ENCODE measurements at places on chromosomes 7 and 10.

DNA sequence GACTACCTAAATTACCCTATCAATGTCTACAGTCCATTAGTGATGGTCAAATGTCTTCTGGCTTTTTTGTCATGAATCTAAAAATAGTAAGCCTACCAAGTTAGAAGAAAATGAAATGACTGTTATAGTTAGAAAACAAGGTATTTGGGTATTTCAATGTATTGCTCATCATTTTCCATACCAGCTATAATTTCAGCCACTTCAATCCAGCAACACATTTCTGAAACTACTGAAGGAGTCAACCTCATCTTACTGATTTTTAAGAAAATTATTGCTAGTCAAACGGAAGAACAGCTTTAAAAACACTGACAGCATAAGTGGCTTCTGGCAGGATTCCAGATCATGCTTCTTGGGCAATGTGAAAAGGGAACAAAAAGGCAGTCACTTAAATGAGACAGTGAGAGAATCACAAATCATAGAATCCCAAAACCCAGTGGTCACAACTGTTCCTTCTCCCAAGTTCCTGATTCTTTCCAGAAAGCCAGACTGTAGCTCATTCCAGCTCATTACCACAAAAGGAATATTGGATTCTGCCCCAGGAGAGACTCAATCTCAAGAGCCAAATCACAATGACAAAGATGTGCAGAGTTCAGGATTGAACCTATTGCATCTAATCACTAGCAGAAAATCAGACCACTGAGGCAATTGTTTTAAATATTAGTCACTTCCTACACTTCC lies 61.2 kb upstream of the LRRN3 start:
- peak; percentile 18 for DNase-seq

- no peak for DNase-seq
Observed at GRCh38 chr7:121515630-121516401, 119.7 kb upstream of the FAM3C start.

GRCh38 chr10:24357344-24358004 lies 148.5 kb downstream of the KIAA1217 start:
- DNase-seq, result no peak

- DNase-seq, result peak; percentile 1
Observed at GRCh38 chr7:153381275-153382040, 621.9 kb downstream of the ACTR3B start.

GRCh38 chr10:133168617-133169031 lies 8.6 kb downstream of the KNDC1 start:
- DNase-seq, result no peak

DNA sequence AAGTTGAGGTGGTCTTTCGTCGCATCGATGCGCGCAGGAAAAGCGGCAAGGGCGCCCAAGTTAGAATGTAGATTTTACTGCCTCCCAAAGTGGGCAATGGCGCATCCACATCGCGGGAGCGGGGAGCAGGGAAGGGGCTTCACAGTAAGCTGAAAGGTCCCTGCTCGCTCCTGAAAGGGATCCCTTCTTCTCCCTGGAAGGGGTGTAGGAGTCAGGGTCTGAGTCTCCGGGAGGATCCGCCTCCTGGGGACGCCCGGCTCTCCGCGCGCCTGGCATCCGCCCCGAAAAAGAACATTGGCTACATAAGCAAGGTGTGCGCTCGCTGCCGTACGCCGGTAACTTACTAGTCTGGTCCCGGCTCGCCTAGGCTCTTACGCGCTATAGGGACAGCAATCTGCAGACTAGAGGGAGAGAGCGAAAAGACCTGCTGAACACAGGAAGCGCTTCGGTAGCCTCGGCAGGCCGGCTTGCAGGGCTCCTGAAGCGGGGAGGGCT lies 804 bp downstream of the UNC5B start:
- DNase-seq, result no peak

- no peak for DNase-seq
Observed at GRCh38 chr7:100212631-100213286, 7.0 kb upstream of the PVRIG start.

DNA sequence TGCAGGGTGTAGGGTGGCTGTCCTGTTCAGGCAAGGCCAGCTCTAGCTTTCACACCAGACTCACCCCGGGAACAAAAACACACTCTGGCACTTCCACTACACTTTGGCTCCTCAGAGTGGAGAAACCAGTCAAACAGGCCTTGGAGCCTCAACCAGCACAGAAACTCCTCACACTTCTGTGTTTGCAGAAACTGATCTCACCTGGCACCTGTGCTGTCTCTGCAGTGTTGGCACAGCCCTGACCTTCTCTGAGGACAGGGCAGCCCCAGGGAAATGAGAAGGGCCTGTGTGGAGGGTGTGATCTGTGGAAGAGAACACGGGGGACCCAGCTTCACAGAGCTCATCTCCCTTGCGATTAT lies 4.1 kb upstream of the CALML5 start:
- no peak for DNase-seq

GRCh38 chr7:103915680-103916357 lies 73.6 kb downstream of the RELN start:
- no peak for DNase-seq

GRCh38 chr7:22419488-22419887 lies 62.5 kb upstream of the RAPGEF5 start:
- no peak for DNase-seq

GRCh38 chr7:105246679-105247078 lies 142.0 kb downstream of the SRPK2 start:
- no peak for DNase-seq

DNA sequence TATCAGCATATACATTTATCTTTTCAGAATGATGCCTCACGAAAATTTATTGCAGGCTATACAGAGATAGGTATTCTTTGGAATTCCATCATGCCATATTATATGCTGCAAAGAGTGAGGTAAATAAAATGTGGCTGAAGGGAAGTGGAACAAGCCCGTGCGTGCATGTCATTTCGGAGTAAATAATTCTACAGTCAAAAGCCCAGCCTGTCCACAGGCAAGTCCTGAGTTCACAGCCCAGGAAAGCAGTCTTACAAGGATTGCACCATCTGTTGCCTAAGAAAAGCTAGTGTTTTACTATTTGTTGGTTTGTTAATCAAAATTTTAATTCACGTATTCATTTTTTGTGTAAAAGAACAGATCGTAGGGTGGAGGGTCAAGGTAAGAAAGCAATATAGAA lies 292.4 kb upstream of the AKR1E2 start:
- no peak for DNase-seq

GRCh38 chr10:329361-330099 lies 194.3 kb downstream of the ZMYND11 start:
- no peak for DNase-seq

GRCh38 chr10:34674176-34674575 lies 140.9 kb downstream of the PARD3 start:
- DNase-seq, result no peak

All from stimulated activated CD4-positive, alpha-beta T cell treated with anti-CD3 and anti-CD28 coated beads, Interleukin-15, amount 100 ng/mL, for 48 hours (primary cell).